Suprapubic skin (tissue), 4 donors: ENCODE measurements at places on chromosomes 16 and 17. TPM values are rescaled to one million over a fixed set of nuclear protein-coding genes. Genes with fewer than 3 reads are reported as not detected.

The PRR35 gene
- total RNA-seq = not detected

GRCh38 chr16:58960484-58960883 lies 226.4 kb upstream of the GOT2 start:
- DNase-seq = no peak

DNA sequence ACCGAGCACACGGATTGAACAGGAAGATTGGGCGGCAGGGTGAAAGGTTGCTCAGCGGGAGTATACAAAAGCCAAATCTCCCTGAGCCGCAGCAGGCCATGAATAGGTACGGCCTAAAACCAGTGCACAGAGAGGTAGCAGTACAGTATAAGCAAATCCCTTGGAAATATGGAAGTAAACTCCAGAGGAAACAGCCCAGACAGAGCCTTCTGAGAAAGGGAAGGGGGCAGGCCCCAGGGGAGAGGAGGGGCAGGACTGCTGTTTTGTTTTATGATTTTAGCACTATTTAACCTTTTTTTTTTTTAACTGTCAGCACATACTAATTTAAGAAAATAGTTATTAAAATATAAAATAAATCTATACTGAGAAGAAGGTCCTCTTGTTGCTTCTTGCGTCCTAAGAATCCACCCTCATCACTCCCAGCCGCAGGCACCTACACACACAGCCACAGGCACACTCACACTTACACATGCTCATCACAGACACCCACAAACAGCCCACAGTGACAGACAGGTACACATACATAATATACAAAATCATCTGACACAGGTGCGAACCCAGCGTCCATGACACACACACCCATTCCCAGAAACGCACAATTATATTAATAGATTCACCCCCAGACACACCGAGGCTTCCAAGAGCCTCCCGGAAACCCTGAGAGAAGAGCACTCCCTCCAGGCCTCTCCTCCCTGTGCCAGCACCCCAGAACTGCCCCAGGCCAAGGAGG lies 12.8 kb downstream of the PLXDC1 start:
- DNase-seq = no peak

DNA sequence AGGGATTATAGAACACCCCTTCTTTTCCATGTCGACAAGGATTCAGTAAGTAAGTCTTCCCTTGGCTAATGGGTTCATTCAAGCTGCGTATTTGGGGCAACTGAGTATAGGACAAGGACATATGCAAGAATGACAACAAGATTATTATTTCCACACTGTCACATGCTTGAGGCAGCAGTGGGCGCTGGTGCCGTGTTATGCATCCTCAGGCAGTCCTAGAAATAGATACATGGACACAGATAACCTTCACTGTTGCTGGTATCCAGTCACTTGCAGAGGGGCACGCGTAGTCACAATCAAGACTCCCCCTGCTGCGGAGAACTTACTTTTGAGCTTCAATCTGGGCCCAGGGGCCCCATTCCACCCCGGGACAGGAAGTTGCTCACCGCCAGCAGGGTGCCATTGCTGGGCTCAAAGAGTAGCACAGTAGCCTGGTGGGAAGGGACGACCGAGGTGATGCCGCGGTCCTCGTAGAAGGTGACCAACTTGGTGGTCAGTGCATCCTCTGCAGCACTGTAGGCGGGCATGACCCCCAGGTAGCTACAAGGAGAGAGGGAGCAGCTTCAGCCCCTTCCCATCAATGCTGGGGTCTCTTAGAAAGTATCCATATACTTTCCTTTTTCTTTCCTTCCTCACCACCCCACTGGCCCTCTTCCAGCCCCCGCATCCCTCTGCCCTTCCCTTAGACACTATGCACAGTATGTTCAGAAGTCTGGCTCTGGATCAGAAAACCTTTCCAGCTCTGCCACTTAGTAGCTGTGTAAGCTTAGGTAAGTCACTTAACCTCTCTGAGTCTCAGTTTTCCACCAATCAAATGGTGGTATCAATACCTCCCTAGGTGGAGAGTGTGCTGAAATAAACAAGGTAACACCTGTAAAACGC lies 804 bp downstream of the CRYM start:
- DNase-seq = no peak

GRCh38 chr17:45833920-45834319 lies 10.8 kb upstream of the SPPL2C start:
- DNase-seq = no peak

GRCh38 chr16:23962001-23962400 lies 126.2 kb downstream of the PRKCB start:
- no peak for DNase-seq

GRCh38 chr16:16143038-16143763 lies 80.1 kb downstream of the ABCC6 start:
- no peak for DNase-seq

GRCh38 chr17:70517816-70518215 lies 348.5 kb downstream of the KCNJ2 start:
- no peak for DNase-seq

- no peak for DNase-seq
Observed at GRCh38 chr16:76932541-76933211, 258.3 kb upstream of the MON1B start.

- DNase-seq = no peak
Observed at GRCh38 chr16:70568601-70569237, 45.1 kb downstream of the SF3B3 start.

DNA sequence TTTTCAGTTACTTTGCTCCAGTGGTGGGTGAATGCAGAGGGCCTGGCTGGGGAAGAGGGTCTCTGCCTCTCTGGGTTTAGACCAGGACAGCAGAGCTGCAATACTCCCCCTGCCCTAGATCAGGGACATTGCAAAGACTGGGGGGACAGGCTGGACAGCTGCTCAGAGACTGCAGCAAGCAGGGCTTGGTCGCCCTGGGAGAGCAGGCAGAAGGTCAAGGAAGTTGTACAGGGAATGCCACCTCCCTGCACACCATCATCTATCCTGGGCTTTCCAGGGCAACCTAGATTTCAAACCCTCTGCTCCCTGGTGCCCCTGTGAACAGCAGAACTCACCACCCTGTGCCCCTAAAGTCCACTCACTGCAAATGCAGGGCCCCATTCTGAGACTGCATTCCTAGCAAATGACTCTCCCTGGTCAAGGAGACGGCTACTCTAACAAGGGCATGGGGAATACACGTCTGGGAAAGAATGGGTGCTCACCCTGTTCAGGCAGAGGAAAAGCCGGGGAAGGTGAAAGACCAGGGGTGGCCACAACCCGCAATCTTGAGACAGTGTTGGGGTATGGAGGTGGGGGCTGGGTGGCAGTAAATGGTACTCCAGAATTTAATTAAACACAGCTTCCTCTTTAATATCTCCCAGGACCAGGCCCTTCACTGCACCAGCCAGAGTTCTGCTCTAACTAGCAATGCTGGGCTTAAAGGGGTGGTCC lies 1.0 kb downstream of the KIFC3 start:
- no peak for DNase-seq

DNA sequence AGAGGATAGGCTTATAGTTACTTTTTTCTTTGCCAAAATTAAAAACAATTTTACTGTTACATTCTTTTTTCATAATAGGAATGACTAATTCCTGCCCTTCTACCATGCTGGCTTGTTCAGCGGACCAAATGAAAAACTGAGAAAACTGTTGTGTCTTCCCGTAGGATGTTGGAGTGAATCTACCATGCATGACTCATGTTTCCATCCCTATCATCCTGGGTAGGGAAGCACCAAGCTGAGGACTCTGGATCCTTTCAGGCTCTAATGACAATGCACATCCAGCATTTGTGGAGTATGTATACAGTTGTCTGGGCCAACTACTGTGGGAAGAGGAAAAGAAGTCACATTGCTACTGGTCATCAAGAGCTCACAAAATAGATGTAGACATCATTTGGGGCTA lies 41.1 kb upstream of the DHX8 start:
- DNase-seq = no peak

GRCh38 chr16:52439750-52440149 lies 107.2 kb downstream of the TOX3 start:
- no peak for DNase-seq

DNA sequence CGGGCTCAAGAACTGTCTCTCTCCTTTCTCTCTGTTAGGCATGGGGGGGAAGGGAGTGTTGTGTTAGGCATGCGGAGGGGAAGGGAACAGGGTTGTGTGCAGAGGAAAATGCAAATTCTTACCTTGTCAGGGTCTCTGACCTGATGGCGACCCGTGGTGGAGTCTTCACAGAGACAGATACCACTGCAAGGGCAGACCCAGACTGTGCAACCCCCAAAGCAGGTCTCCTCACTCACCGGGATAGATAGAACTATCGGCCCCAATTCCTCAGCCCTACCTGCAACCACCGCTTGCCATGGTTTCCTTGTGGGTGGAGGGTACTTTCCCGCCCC lies 9.6 kb upstream of the MPP2 start:
- no peak for DNase-seq

GRCh38 chr16:84281074-84281473 lies 13.6 kb upstream of the WFDC1 start:
- DNase-seq = no peak
